ENCODE measurements at places on chromosomes 3 and 15.

DNA sequence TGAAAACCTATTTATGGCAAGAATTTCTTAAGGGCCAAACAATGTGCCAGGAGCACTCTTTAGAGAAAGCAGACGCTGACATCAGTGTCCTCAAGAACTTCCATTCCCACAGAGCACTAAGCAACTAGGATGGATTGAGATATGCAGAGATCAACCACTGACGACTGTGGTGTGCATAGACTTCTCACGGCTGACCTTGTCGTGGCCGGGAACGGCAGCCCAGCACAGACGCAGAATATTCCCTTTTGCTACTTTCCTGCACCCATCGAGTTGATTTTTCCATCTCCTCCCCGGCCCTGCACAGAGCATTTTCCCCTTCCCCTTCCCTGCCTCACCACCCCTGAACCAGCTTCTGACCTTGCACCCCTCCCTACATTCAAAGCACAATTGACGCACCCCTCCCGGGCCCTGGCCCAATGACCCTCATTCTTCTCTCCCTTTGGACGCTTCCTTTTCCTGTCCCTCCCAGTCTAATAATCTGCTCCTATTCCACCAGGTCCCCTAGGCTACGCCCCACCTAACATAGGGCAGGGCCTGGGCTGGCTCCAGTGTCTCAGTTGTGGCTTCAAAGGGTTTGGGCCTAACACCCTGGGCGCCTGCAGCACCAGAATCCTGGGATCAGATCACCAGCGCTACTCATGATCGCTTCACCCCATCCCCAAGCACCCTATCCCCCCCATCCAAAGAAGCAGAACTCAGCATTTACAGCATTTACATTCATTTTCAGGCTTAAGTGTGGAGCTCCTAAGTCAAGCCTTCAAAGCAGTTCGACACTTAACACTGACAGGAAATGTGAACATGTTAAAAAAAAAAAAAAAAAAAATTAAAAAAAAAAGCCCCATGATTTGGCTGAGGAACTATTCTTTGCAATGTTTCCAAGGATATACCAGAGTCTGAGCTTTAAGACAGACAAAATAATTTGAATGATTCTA lies 151.2 kb downstream of the FOXP1 start:
- DNase-seq, result no peak

DNA sequence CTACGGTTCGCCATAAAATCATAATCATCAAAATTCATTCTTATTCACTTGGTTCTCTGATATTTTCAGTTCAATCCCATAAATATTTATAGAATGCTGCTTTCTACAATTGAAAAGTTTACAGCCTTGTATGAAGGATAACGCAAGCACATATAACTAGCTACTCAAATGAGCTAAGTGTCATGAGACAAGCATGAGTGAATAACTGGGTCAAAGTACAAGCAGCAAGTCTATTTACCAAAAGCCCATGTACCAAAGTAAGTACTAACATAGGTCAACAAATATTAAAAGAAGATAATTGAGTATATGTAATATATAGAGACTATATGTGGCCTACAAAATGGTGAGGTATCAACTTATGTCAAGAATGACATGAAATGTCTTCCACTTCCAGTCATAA lies 596.6 kb downstream of the GBE1 start:
- DNase-seq, result no peak

GRCh38 chr3:97815149-97815917 lies 6.5 kb upstream of the CRYBG3 start:
- no peak for DNase-seq

GRCh38 chr3:156382458-156383346 lies 172.2 kb downstream of the SSR3 start:
- no peak for DNase-seq

- no peak for DNase-seq
These were observed 207.6 kb upstream of the AZI2 start for GRCh38 chr3:28556195-28556594.

DNA sequence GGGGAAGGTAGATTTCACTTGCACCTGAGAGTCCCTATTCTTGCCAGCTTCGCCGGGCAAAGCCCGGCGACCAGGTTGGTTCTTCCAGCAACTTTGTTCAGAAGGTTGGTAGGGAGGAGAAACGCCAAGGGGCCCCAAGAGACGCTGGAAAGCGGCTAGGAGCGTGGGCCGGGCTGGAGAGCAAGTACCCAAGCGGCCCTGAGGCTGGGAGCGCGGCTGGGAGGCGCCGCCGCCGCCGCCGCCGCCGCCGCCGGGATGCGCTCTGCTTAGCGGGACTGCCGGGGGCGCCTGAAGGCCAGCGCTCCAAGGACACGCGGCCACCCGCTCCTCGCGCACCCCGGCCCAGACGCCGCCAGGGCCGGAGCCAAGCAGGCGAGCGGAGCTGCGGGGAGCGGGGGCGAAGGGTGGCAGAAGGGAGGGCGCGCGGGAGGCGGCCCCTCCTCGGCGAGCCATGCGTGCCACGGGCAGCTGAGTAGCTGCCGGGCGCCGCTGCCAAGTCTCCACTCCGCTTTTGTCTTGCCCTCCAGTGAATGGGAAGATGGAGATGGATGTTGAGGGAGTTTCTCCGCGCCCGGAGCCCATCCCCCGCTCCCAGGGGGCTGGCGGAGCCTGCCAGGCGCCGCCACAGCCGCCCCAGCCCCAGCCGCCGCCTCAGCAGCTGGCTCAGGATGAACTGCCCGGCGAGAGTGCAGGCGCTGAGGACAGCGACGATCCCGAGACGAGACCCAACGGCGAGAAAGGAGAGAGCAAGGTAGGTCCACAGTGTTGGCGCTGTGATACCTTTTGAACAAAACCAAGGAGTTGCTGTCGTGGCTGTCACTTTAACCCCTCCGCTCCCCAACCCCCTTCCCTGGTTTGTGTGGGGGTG lies 227.4 kb upstream of the AZI2 start:
- DNase-seq, result no peak

DNA sequence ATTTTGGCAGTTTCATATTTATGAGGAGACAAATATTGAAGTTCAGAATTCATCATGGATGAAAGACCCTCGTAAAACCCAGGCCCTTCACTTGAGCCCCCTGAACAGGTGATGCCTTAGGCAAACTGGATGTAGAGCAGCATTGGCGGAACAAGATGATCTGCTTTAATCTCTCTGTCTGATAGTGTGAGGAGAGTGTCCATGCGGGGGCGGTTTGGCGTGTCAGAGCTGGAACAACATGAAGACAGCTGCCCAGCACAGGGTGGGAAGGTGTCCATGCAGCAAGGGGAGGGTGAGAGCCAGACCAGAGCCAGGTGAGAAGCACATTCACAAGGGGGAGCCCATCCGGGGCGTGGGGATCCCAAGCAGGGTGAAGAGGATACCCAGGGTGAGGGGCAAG lies 31.8 kb upstream of the ANP32A start:
- DNase-seq, result no peak

DNA sequence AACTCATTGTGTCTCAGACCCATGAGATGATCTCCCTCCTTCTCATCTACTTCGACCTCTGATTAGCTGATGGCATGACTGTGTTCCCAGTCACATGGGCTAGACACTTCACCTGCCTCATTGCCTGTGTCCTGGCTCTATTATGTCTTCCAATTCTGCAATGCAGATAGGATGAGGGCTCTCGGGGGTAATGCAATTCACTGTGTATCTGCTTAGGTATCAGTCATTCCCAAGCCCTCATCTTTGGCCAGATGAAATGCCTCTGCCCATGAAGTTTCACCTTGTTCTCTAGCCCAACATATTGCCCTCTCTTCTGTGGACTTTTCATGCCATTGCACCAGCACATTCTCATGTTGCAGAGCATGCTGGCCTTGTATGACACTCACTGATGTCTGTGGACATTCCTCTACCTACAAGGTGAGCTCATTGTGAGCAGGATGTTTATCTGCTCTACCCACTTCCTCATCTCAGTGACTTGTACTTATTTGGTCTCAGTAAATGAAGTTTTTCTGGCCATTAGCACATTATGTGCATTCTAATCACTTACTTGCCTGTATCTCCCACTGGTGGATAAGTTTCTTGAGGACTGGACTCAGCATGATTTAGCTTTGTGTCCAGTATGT lies 32.3 kb downstream of the MOBP start:
- DNase-seq, result no peak

GRCh38 chr3:122255757-122256439 lies 69.2 kb upstream of the CSTA start:
- no peak for DNase-seq

- no peak for DNase-seq
These were observed 57.9 kb downstream of the TIPARP start for GRCh38 chr3:156732261-156732660.

DNA sequence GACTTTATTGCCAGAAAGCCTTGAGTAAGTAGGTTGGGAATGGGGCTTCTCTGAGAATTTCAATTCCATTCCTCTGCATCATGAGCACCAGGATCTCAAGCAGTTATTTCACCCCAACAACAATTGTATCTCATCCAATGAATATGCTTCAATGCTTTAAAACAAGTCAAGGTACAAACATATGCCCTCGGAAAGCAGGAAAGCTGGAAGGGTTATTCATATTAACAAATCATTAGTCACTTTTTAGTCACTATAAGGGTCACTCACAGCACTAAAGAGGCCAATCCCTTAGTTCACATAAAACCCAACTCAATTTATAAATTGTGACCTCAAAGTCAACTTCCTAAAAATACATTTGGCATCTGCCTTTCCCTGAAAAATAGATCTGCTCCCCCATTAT lies 16.2 kb downstream of the MB21D2 start:
- no peak for DNase-seq

- no peak for DNase-seq
These were observed 41.5 kb downstream of the TBC1D2B start for GRCh38 chr15:78035861-78036476.

DNA sequence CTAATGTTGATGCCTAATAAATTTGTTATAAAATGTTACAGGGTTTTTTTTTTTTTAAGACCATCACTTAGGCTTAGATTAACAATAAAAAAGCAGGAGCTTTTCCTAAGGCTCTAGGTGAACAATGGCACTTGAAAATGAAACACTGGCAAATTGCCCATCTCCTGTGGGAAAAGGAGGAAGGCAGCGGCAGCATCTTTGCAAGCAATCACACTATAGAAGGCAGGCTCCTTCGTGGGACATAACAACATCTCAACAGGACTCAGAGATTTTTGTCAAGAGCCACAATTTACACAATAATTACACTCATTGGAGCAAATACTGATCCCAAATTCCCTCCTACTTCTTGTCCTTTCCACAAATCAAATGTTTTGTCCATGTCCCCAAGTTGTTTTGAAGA lies 646.7 kb downstream of the ROBO2 start:
- DNase-seq, result no peak

DNA sequence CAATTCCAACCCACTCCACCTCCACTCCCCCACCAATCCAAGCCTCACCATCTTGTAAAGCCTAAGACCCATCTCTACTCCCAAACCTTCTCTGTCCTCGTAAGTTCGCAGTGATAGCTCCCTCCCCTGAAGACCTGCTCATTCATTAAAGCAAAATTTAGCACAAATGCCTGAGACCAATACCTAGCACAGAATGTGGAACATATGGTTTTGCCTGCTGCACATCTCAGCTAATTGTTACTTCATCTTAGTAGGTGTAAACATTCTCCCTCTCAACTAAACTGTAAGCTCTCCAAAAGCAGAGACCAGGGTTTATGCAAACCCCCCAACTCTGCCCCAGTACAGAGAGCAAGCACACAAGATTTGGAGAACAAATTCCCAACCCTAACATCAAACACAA lies 20.5 kb downstream of the DCLK3 start:
- DNase-seq, result no peak

DNA sequence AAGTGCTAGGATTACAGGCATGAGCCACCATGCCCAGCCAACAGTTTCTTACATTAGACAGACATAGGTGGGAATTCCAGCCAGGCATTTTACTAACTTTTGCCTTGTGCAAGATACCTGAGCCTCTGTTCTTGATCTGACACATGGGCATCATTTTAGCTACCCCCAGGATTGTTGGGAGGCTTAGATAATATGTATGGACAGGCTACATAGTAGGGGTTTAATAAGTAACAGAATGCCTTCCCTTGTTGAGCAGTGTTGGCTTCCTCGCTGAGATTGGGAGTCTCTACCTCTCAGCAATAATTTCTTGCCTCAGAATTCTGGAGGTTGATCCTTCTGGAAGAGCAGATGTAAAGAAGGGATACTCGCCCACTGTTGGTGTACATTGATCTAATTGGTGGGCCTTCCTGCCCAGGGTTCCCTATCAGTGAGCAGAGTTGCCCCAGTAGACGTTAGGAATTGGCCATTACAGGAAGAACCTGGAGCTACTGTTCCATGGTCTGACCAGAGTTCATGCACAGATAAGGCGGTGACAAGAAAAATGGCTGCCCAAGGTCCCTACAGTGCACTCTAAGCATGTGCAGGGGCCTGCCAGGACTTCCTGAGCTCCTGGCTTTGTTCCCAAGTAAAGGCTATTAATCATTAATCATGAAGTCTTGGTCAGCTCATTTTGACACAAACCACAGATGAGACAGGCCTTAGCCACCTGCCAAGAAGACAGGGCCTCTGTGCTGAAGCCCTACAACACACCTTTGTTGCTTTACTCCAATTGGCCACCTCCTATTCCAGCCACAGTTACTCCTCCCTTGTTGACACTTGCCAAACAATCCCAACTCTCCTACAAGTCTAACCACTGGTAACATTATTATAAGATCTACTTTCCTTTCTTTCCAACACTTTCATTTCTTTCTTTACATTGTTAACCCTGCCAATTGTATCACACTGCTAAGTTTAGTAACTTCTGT lies 5.0 kb upstream of the IL17RE start:
- DNase-seq, result no peak

GRCh38 chr3:113697500-113698090 lies 1.2 kb upstream of the USF3 start:
- no peak for DNase-seq

DNA sequence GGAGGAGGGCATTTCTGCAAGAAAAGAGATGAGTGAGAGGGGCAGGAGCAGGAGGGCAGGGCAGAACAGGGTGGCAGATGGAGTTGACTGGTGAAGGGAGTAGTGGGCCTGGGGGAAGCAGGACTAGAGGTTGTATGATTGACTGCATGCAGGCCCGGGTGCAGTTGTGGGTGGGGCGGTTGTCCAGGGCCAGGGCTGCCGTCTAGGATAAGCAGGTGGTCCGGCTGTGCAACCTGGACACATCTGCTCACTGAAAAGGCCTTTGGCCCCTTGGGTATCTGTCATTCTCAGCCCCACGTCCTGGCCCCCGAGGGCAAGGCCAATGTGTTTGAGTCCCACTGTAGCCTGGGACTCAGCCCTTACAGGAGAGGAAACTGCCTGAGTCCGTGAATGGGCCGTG lies 25.4 kb downstream of the ALS2CL start:
- no peak for DNase-seq

- no peak for DNase-seq
These were observed 6.8 kb downstream of the LTK start for GRCh38 chr15:41506796-41507341.

DNA sequence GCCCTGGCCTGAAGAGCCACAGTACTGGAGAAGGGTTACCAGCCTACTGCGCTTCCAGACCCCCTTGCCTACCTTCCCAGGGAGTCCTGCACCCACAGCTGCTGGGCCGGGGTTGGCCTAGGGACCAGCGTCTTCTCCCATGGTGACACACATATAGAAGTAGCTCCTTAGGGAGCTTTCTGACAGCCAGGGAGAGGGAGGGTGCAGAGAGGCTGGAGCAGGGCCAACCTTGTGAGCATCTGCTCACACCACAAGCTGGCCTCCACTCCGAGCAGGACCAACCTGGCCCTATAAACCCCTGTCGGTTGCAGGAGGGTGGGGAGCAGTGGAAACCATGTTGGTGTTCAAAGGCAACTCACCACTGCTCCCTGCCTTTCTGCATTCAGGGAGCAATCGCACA lies 35.2 kb downstream of the SRPRB start:
- DNase-seq, result no peak

GRCh38 chr15:69623392-69624154 lies 171.0 kb downstream of the RPLP1 start:
- no peak for DNase-seq

GRCh38 chr3:117346901-117347300 lies 637.3 kb downstream of the TUSC7 start:
- no peak for DNase-seq

- DNase-seq, result no peak
These were observed 925.1 kb upstream of the NR2F2 start for GRCh38 chr15:95405447-95405846.
